HFFc6 (cell line): ENCODE measurements at places on chromosomes 2 and 18. TPM values are rescaled to one million over a fixed set of nuclear protein-coding genes. Genes with fewer than 3 reads are reported as not detected.

The FAP gene
- 66.6 and 67.8 TPM in 2 replicates for total RNA-seq

The RGPD4 gene
- 0.05 to 0.06 TPM in 2 of 3 replicates, not detected in the other for total RNA-seq

The CCDC88A gene
- total RNA-seq: 39.7 to 49.5 TPM (median 46.9 TPM) in 3 replicates

The PDE1A gene
- 4.2 to 6.0 TPM (median 4.4 TPM) in 3 replicates for total RNA-seq

The CYP26B1 gene
- total RNA-seq: 0.09 to 0.59 TPM (median 0.37 TPM) in 3 replicates

The LYPD1 gene
- 1.5 to 10.3 TPM (median 2.5 TPM) in 3 replicates for total RNA-seq

The TNS1 gene
- total RNA-seq: 117 to 126 TPM (median 125 TPM) in 3 replicates

The TRIP12 gene
- 263 to 296 TPM (median 280 TPM) in 3 replicates for total RNA-seq

The LDLRAD4 gene
- total RNA-seq: not detected in 3 replicates

The IL36B gene
- total RNA-seq: not detected in 2 replicates

The RND3 gene
- total RNA-seq: 369 to 525 TPM (median 483 TPM) in 3 replicates

The XDH gene
- total RNA-seq: 1.4 to 3.0 TPM (median 1.5 TPM) in 3 replicates
